ENCODE measurements at places on chromosomes 7 and 10.
A peak's percentile ranks its signal among the peaks of the same experiment; 100 is the strongest.

- no peak for DNase-seq
Measured at GRCh38 chr10:100014071-100014762, 4.5 kb upstream of the DNMBP start.

GRCh38 chr7:94584113-94584512 lies 71.8 kb downstream of the SGCE start:
- no peak for DNase-seq

GRCh38 chr10:118564652-118565051 lies 30.8 kb downstream of the PRLHR start:
- no peak for DNase-seq

DNA sequence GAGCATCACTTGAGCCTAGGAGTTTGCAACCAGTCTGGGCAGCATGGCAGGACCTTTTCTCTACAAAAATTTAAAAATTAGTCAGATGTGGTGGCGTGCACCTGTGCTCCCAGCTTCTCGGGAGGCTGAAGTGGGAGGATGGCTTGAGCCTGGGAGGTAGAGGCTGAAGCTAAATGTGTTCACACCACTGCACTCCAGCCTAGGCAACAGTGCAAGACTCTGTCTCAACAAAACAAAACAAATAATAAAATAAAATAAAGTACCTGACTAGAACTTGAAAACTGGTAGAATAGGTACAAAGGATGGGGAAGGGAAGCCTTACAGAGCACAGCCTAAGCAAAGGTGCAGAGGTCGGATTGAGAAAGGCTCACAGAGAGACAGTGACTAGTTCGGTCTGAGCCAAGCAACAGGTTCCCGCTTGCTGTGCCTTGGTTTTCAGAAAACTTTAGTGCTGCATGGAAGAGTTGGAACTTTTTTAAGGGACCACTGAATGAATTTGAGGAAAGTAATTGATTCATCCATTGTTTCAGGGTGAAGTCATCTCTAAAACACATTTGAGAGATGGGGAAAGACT lies 100.1 kb upstream of the STK17A start:
- no peak for DNase-seq

DNA sequence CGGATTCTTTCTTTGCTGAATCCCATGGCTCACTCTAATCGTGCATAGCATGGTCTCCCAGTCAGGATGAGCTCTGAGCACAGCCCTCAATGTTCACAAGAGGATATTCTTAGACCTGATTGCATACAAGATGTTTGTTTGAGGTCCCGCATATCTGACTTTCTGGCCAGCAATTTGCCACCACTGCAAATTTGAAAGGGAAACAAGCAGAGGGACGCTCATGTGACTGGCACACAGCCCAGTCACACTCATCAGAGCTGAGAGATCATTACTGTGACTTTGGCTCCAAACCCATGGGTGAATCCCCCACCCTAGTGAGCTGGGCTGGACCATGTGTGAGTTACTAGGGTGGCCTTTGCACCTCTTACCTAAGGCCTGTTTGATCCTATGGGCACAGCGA lies 9.9 kb downstream of the TAS2R41 start:
- DNase-seq, result no peak

- no peak for DNase-seq
Measured at GRCh38 chr7:83672157-83672556, 23.2 kb upstream of the SEMA3E start.

GRCh38 chr10:95183271-95184230 lies 10.5 kb upstream of the ACSM6 start:
- peak; percentile 91 for DNase-seq

GRCh38 chr10:87622314-87623004 lies 37.2 kb upstream of the PAPSS2 start:
- DNase-seq, result no peak

- no peak for DNase-seq
Measured at GRCh38 chr7:129434675-129435318, 565 bp downstream of the STRIP2 start.

DNA sequence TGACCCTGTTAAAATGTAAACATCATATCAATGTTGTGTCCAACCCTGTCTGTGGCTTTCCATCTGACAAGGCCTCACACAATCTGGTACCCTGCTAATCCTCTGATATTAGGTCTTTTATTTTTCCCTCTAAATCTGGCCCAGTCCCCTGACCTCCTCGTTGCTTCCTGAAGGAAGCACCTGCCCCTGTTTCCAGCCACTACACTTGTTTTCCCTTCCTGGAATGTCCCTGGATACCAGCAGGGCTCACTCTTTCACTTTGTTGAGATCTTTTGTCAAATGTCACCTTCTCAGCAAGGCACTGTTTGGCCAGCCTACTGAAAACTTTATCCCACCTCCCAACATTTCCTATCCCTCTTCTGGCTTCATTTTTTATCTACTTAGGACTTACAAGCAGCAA lies 2.1 kb downstream of the SAMD9L start:
- DNase-seq, result no peak

GRCh38 chr7:128974241-128974934 lies 36.7 kb downstream of the IRF5 start:
- no peak for DNase-seq
